ENCODE measurements at places on chromosomes 16 and 17.

- no peak for DNase-seq
Observed at GRCh38 chr16:1743376-1744337, 27.7 kb downstream of the NME3 start.

GRCh38 chr17:40306395-40306794 is 2.6 kb upstream of the RARA start:
- DNase-seq, result no peak

DNA sequence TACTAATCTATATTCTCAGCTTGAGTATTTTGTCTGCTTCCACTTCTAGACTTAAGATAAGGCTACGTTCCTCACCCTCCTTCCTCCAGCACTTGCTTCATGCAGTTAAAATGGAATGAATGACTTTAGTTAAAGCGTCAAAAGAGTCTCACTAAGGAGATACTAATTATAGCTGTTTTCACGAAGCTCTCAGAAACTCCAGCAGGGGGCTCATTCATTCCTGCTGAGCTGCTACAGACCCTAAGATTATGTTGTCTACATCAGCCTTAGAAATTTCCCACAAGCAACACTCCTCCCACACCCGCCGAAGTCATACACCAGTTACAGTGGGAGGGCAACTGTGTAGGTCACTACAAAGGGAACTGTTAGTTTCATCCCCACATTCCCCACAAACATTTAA is 57.0 kb upstream of the KIFC3 start:
- no peak for DNase-seq

DNA sequence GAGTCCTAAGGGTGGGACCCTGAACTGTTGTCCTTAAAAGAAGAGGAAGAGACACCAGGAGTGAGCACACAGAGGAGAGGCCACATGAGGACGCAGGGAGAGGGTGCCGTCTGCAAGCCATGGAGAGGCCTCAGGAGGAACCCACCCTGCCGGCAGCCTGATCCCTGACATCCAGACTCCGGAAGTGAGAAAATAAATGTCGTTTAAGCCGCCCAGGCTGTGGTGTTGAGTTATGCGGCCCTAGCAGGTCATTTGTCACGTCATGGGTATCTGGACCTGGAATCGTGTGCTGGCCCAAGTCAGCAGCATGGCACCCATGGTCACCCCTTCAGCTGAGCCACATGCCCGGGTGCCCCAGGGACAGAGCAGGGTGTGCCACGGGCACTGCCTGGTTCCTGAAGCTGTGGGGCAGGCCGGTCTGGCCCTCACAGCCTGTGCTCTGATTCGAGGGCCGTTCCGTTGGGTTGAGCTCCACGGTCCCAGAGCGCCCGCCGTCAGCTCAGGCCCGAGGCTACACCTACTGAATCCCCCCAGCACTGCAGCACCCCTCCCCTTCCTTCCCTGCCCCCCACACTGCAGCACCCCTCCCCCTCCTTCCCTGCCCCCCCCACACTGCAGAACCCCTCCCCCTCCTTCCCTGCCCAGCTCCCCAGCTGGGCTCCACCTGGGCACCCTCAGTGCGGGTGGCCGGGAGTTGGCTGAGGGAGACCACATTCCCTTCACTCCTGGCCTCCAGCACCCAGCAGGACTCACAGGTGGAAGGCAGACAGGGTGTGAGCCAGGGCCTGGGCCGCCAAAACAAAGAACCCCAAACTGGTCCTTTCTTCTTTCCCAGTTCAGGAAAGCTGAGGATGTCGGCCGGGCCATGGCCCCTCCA is 2.7 kb upstream of the CCDC57 start:
- no peak for DNase-seq

DNA sequence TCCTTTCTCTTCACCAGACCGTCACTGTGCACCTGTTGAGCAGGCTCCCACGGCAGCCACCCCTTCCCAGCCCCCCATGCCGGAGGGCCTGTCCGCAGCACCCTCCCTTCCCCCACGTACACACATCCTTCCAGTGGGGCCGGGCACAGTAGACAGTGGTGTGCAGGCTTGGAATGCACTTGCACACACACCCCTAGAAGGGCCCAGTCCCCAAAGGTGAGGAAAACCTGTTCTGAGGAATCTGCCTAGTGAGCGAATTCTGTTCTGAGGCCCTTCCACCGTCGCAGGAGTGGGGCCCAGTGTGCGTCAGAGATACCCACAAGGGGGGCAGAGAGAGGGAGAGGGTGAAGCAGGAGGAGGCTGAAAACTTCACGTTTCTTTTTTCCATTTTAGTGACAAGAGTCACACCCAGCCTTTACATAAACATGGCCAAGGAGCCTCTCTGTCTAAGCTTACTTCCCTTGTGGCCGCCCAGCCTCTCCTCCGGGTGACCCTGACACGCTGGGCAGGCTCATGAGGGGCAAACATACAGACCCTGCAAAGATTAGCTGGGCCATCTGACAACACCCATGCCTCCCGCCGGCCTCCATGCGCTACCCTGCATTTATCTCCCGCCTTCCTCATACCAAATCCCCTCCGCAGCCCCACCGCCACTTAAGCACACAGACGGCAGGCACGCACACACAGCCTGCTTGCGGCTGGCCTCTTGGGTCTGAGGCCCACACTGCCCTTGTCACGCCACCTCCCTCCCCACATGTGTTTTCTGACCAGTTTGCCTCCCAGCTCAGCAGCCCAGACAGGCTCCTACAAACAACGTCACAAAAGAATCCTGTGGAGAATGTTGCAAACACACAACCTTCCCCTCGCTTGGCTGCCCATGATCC is 1.8 kb downstream of the ZBTB4 start:
- peak; percentile 74 for DNase-seq

DNA sequence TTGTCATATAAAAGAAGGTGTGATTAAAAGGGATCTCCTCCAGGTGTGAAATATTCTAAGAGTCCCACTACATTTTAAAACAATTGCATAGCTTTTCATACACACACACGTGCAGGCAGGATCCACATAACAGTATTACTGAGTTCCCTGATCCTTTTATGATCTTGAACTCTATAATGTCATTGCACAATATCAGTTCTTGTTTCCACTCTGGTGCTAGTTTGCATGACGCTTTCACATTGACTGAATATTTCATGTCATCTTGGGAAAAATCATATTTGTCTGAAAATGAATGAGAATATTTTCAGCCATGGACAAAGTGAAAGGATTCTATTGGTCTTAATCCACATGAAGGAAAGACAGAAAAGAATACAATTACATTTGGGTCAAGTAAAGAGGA is 703.8 kb downstream of the CDH8 start:
- no peak for DNase-seq

DNA sequence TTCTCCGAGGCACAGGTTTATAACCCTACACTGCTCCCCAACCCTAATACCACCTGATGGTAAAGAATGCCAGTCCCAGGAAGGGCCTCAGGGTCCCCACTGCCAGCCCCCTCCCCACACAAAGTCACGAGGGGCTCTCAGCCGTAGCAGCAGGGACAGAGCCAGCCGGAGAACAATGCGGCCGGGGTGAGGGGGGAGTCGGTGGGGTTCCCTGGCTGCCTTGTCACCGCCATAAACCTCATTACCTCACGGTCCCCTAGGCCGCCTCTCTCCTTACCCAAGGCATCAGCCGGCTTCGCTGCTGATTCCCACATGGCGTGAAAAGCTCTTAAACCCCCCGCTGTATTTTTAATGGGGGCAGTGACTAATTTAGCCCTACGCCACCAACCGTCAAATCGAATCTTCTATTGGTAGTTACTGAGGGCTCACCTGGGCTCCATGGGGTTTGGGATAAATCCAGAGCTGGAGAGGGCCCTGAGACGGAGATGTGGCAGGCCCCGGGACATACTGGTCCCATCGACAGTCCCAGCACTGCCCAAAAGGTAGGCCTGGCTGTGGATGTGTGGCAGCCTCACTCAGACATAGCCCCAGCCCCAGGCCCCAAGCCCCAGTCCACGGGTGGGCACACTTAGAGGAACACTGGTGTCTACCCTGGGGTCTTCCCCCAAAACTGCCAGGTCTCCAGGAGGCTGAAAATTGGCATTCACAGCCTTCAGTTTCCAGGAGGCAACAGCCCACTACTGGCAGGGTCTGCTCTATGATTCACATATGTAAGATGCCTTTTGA is 115.3 kb downstream of the C16orf78 start:
- DNase-seq, result no peak

GRCh38 chr16:72246423-72246822 is 74.5 kb upstream of the PMFBP1 start:
- DNase-seq, result no peak

- no peak for DNase-seq
Observed at GRCh38 chr17:83126275-83126811, 46.9 kb downstream of the METRNL start.

DNA sequence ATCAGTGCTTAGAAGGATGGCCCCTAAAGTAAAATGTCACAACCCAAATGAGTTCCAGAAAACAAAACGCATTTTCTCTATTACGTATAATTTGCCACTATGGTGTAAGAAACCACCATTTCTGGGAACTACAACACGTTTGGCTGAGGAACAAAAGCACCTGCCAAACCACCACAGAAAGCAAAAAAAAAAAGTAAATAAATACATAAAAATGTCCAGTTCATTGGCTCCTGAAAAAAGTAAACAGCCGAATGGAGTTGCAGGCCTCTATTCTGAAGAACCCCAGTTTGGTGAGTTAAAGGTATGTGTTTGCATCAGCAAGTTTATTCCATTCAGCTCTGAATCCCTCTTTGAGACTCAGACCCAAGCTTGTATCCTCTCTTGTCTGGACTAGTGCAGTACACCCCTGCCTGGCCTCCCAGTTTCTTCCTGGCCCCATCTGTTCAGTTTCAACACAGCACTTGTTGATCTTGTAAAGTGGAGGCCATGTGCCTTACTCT is 36.9 kb downstream of the ERN1 start:
- no peak for DNase-seq

GRCh38 chr17:75447951-75448856 is 8.2 kb upstream of the TMEM94 start:
- DNase-seq, result no peak

DNA sequence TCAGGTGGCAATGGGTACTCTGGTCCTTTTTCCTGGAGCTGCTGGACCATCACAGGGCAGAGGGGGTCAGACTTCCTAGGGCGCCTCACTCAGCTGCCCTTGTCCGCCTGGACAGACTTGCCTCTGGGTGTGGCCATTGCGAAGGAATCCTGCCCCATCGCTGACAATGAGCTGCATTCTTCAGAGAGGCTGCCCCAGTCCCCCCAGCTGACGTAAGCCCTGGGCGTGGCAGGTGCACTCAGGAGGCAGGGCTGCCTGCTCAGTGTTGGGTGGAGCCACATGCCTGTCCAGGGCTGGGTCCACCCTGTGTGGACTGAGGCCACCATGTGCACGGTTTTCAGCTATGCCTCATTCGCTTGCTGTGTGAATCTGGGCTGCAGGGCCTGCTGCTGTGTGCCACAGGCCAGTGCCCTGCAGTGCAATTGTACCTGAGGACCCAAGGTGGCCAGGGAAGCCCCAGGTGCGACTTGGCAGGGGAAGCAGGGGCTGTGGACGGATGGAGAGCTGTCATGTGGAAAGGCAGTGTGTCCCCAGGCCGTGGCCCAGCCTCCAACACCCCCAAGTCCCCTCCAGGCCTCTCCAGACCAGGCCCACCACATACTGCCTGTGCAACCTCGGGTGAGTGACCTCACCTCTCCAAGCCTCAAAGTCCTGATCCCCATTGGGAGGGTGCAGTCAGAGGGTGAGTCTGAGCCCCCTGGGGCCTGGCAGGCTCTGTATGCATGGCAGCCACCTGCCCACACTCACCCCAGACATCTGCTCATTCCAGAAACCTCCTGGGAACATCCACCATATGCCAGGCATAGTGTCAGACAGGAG is 14.0 kb upstream of the MPRIP start:
- peak; percentile 81 for DNase-seq

- DNase-seq, result no peak
Observed at GRCh38 chr17:76345377-76345974, 8.2 kb downstream of the PRPSAP1 start.

GRCh38 chr17:27572665-27573064 is 58.3 kb upstream of the LGALS9 start:
- no peak for DNase-seq

GRCh38 chr17:63395075-63395805 is 50.9 kb downstream of the CYB561 start:
- DNase-seq, result no peak

DNA sequence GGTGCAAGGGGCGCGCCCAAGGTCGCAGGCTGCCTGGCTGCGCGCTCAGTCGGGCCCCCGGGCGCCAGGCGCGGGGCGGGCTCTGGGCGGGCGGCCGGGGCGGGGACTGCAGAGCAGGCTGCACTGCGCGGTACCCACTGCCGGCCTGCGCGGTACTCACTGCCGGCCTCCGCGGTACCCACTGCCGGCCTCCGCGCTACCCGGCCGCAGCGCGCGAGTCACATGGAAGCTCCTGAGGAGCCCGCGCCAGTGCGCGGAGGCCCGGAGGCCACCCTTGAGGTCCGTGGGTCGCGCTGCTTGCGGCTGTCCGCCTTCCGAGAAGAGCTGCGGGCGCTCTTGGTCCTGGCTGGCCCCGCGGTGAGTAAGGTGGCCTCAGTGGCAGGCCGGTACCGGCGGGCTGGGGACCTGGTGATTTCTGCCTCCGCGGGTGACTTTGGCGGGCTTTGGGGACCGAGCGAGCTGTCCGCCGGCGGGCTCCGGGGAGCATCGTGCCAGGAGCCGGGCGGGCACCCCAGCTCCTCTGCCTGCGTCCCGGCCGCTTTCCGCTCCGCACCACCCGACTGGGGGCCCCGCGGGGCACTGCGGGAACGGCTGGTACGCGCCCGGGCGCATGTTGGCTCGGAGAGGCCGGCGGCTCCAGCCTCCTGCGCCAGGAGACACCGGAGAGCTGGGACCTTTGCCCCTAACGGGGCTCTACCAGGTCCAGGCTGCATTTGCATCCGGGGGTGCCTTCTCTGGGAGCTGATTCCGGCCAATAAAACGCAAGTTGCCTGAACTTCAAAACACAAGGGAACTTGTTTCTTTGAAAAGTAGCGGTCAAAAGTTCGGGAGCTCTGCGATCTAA is at the start of gene SLC47A1:
Gene SLC47A1 (plus strand): TSS at position 137 of the 844 bp plus-strand sequence. CDS start 86 bp downstream, at position 223.
- DNase-seq, result no peak

DNA sequence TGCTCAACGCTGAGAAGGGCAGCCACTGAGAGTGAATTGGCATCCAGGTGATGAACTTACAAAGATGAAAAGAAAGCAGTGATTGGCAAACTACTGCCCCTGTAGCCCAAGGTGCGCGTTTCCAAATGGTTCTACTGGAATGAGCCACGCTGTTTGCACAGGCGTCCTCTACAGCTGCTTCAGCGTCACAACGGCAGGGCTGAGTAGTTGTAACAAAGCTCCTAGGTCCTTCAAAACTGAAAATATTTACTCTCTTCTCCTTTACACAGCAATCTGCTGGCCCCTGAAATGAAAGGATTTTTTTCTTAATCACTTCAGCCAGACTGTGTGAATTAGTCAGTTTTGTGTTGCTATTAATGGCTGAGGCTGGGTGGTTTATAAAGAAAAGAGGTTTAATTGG is 107.2 kb upstream of the FOXF1 start:
- no peak for DNase-seq

- DNase-seq, result no peak
Observed at GRCh38 chr16:4917117-4917516, 19.8 kb downstream of the PPL start.

GRCh38 chr17:35898283-35899070 is 18.3 kb upstream of the CCL5 start:
- no peak for DNase-seq

DNA sequence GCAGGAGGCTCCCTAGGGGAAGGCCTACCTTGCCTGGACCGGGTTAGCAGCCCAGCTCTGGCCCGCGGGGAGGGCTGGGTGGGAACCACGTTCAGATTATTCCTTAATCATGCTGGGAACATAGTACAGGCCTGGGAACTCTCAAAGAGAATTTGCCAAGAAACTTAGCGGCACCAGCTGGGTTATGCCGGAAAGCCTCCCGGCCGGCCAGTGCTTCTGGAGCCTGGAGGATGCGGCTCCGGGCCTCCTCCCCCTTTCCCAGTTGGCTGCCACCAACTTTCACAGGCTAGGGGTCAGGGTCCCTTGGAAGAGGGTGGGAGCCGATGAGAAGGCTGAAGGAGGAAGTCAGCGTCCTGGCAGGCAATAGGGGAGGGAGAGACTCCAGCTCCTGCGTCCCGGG is 10.8 kb downstream of the NGFR start:
- no peak for DNase-seq

Data from mesothelial cell of epicardium (in vitro differentiated cells).